Sigmoid colon (tissue), 7 donors: ENCODE measurements at places on chromosomes 12 and 14. TPM values are rescaled to one million over a fixed set of nuclear protein-coding genes. Genes with fewer than 3 reads are reported as not detected.

Gene PLEKHG7
- total RNA-seq: not detected

DNA sequence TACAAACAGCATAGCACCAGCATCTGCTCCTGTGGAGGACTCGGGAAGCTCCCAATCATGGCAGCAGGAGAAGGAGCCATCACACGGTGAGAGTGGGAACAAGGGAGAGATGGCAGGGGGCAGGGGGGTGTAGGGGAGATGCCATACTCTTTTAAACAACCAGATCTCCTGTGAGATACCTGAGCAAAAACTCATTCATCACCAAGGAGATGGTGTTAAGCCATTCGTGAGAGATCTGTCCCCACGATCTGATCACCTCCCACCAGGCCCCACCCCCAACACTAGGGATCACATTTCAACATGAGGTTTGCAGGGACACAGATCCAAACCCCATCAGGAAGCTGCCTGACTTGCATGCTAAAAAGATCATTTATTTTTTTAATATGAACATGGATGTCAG lies 499.3 kb downstream of the TMEM132D start:
- DNase-seq: no peak
- no peaks in the 10 kb centered on the region for H3K36me3 ChIP-seq
- no peak overlapping the region for H3K27ac ChIP-seq
- no peaks in the 10 kb centered on the region for H3K27me3 ChIP-seq

- H3K36me3 ChIP-seq: peaks cover 6% of the 10 kb centered on the region
- no peak overlapping the region for H3K27ac ChIP-seq
- no peaks in the 10 kb centered on the region for H3K4me1 ChIP-seq
- no peaks in the 10 kb centered on the region for H3K27me3 ChIP-seq
- H3K4me3 ChIP-seq: no peak overlapping the region
Measured at GRCh38 chr12:14540801-14541462, 26.8 kb downstream of the PLBD1 start.

Gene PMCH
- not detected for total RNA-seq

Gene SDR9C7
- not detected for total RNA-seq

- no peaks in the 10 kb centered on the region for H3K27me3 ChIP-seq
- no peaks in the 10 kb centered on the region for H3K36me3 ChIP-seq
- H3K4me1 ChIP-seq: peaks cover 28% of the 10 kb centered on the region
Measured at GRCh38 chr14:93114713-93115068, 1.0 kb downstream of the ITPK1 start.

DNA sequence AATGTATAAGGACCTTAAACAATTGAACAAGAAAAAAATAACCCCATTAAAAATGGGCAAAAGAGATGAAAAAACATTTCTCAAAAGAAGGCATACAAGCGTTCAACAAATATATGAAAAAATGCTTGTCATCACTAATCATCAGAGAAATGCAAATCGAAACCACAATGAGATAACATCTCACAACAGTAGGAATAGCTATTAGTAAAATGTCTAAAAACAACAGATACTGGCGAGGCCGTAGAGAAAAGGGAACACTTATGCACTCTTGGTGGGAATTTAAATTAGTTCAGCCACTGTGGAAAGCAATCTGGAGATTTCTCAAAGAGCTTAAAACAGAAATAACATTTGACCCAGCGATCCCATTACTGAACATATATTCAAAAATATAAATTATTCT lies 769.8 kb upstream of the MGAT4C start:
- no peak for DNase-seq
- no peaks in the 10 kb centered on the region for H3K27me3 ChIP-seq
- H3K4me3 ChIP-seq: no peak overlapping the region
- H3K4me1 ChIP-seq: no peaks in the 10 kb centered on the region

Gene DLST
- total RNA-seq: 114 TPM

DNA sequence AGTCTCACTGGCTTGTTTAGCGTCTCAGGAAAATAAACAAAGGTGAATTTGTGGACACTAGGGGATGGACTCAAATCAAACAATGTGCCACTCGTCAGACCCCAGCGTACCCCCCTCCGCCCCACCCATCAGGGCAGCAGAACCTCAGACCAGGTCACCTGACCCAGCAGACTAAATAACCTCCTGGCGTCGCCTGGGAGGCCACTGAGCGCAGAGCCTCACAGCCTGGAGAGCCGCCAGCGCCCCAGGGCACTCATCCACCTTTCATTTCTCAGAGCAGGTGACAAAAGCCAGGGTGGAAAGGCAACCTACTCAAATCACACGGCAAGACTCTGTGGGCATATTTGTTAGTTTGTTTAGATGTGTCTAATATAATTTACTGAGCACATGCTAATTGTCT lies 100.9 kb downstream of the DICER1 start:
- H3K36me3 ChIP-seq: no peaks in the 10 kb centered on the region
- peaks cover 9% of the 10 kb centered on the region for H3K4me1 ChIP-seq
- DNase-seq: peak; percentile 61
- H3K4me3 ChIP-seq: no peak overlapping the region
- no peaks in the 10 kb centered on the region for H3K27me3 ChIP-seq
- peak overlapping the region; percentile 57 for H3K27ac ChIP-seq

- no peak for DNase-seq
- no peaks in the 10 kb centered on the region for H3K27me3 ChIP-seq
- H3K27ac ChIP-seq: no peak overlapping the region
- no peaks in the 10 kb centered on the region for H3K36me3 ChIP-seq
Measured at GRCh38 chr14:104103446-104104075, 18.1 kb downstream of the ASPG start.

- DNase-seq: no peak
- H3K4me1 ChIP-seq: peaks cover 11% of the 10 kb centered on the region
- H3K27me3 ChIP-seq: peaks cover 96% of the 10 kb centered on the region
- no peaks in the 10 kb centered on the region for H3K36me3 ChIP-seq
- no peak overlapping the region for H3K4me3 ChIP-seq
Measured at GRCh38 chr12:111029732-111030131, 109.4 kb upstream of the MYL2 start.

DNA sequence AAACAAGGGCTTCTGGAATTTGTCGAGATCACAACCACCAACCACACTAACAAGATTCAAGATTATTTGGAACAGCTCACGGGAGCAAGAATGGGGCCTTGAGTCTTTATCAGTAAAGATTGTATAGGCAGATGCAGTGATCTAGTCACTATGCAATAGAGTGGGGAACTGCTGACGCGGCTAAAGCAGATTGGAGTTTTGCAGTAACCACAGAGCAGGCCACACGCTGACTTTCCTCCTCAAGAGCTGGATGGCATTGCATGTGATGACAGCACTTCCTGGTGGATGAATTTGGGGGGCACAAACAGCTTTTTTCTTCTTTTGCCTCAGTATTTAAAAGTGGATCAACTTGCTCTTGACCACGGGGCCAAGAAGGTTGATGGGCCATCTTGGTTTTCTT lies 46.0 kb downstream of the KCNK13 start:
- peaks cover 3% of the 10 kb centered on the region for H3K27me3 ChIP-seq
- H3K36me3 ChIP-seq: no peaks in the 10 kb centered on the region
- no peak overlapping the region for H3K4me3 ChIP-seq
- no peaks in the 10 kb centered on the region for H3K4me1 ChIP-seq

Gene JPH4
- 2.5 TPM for total RNA-seq

Gene KRT78
- total RNA-seq: not detected

GRCh38 chr14:30297876-30298795 lies 260.8 kb upstream of the G2E3 start:
- no peaks in the 10 kb centered on the region for H3K27me3 ChIP-seq
- no peak for DNase-seq

Gene CRIP2
- 64.2 TPM for total RNA-seq

Gene FGF6
- total RNA-seq: not detected

DNA sequence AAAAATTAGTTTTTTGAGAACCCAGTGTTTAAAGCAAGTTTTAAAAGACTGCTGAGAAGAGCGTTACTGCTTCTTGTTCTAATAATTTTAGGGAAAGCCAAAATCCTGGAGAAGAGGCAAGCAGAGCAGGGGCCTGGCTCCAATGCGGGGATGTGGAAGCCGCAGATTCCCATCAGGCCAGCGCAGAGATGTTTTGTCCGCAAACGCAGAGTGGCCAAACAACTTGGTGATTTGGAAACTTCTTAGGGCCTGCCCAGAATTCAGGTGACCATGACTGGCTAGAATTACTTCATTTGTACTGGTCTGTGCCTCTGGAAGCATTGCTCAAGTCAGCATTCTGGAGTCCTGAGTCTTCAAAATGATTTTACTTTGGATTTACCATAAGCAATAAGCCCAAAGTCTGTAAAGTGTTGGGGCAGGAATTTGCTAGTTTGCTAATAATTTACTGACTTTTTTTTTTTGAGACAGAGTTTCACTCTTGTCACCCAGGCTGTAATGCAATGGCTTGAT lies 208.4 kb downstream of the PPM1H start:
- no peak overlapping the region for H3K27ac ChIP-seq
- H3K4me3 ChIP-seq: no peak overlapping the region
- no peak for DNase-seq
- no peaks in the 10 kb centered on the region for H3K4me1 ChIP-seq
- no peaks in the 10 kb centered on the region for H3K36me3 ChIP-seq
